Heart left ventricle (tissue), 16 donors: ENCODE measurements at places on chromosomes 13 and 19. TPM values are rescaled to one million over a fixed set of nuclear protein-coding genes. Genes with fewer than 3 reads are reported as not detected.

SULT2A1 gene
- polyA plus RNA-seq, result not detected

STARD13 gene
- polyA plus RNA-seq, result 15.1 TPM

PEG3 gene
- polyA plus RNA-seq, result 4.7 TPM

PTPRH gene
- 1.8 TPM for polyA plus RNA-seq

IGFL2 gene
- not detected for polyA plus RNA-seq

EFNB2 gene
- polyA plus RNA-seq, result 17.7 TPM

TMEM221 gene
- 0.04 TPM for polyA plus RNA-seq

CPB2 gene
- polyA plus RNA-seq, result not detected
